GM13976 (cell line): ENCODE measurements at places on chromosomes 3 and 15.

- no peak for DNase-seq
These were observed 663 bp downstream of the PDCD10 start for GRCh38 chr3:167733961-167734497.

- no peak for DNase-seq
These were observed 75.5 kb downstream of the GJD2 start for GRCh38 chr15:34679291-34679690.

GRCh38 chr15:70169147-70169546 is 71.4 kb upstream of the TLE3 start:
- no peak for DNase-seq

- DNase-seq, result no peak
These were observed 72.1 kb upstream of the ATP2B2 start for GRCh38 chr3:10577486-10577885.

GRCh38 chr3:58013099-58013498 is 4.9 kb downstream of the FLNB start:
- no peak for DNase-seq
